ENCODE measurements at places on chromosomes 16 and 17.
A peak's percentile ranks its signal among the peaks of the same experiment; 100 is the strongest.

DNA sequence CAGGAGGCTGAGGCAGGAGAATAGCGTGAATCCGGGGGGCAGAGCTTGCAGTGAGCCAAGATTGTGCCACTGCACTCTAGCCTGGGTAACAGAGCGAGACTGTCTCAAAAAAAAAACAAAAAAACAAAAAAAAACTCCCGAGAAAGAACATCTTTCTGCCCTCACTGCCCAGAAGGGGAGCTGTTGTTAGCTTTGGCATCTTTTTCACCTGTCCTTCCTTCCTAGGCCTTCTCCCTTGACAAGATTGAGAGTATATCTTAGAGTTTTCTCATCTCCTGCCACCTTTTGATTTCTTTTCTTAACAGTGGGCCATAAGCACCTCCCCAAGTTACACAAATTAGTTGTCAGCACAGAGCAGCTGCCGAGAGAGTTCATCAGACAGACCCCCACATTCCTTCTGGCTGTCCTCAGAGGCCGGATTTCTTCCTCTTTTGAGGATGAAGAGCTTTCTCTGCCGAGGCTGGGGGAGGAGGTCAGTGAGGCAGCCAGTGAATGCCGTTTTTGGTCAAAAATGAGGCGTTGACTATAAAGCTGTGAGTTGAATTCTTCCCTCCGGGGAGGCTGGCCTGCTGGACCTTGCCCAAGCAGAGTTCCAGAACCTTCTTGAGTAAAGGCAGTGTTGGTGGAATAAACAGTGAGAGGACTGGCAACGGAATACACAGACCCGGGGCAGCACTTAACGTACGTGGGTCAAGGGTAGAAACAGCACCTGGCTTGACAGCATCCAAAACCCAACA, 127.0 kb downstream of the ABCC6 start:
- DNase-seq = no peak

DNA sequence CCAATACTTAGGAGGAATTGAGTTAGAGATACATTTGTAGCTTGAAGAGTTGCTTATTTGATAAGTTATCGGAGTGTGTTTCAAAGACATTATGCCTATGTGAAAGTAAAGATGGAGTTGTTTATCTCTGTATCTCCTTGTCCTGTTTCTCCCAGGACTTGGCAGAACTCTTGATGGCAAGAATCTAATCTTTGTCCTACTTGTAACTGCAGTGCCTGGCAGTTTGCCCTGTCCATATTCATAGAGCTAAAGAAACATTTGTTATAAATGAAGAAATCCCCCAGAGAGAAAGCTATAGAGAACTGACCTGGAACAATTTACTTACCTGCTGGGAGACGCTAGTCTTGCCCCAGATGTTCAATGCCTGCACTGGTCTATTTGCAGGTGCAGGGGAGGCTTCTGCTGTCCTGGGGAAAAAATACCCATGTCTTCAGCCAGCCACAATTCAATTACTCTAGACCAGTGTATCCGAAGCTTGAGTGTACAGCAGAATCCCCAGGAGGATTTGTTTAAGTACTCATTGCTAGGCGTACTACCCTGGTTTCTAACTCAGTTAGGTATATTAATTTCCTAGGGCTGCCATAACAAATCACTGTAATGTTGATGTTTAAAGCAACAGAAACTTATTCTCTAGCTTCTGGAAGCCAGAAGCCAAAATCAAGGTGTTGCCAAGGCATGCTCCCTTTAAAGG, 410.0 kb upstream of the HSBP1 start:
- DNase-seq = no peak

DNA sequence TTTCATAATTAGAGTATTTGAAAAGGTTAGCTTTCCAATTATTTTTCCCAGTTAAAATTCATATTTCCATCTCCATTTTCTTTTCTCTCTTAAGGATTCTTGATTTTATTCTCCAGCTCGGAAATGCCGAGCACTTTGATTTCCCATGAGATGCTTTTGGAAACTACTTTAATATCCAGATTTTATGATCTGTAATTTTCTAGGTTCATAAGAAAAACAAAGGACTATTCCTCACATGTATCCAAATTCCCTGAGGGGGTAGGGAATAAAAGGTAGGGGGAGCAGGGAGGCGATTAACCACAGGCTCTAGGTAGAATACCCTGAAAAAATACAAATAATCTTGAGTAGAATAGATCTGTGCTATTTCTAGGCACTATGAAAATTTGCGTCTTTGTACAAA, 938 bp downstream of the RNF43 start:
- DNase-seq = no peak

DNA sequence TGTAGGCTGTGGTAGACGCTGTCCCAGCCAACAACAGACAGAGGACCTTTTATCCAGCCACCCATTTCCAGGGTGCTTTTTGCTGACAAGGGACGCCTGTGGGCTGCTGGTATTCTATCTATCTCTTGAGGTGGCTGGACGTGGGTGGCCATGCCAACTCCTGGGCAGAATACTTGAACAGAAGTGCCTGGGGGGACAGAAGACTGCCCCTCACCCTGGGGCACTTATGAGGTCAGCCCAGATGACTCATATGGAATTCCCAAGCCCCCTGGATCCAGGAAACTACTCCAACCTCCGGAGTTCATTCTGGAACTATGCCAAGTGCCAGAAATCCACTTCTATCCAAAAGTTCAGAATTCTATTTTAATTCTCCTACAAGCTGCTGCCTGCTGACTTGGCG, 61.3 kb downstream of the CDRT4 start:
- DNase-seq = no peak

- no peak for DNase-seq
Observed at GRCh38 chr16:52740766-52741165, 193.8 kb upstream of the TOX3 start.

- DNase-seq = no peak
Observed at GRCh38 chr17:5422505-5422904, 2.5 kb downstream of the RPAIN start.

DNA sequence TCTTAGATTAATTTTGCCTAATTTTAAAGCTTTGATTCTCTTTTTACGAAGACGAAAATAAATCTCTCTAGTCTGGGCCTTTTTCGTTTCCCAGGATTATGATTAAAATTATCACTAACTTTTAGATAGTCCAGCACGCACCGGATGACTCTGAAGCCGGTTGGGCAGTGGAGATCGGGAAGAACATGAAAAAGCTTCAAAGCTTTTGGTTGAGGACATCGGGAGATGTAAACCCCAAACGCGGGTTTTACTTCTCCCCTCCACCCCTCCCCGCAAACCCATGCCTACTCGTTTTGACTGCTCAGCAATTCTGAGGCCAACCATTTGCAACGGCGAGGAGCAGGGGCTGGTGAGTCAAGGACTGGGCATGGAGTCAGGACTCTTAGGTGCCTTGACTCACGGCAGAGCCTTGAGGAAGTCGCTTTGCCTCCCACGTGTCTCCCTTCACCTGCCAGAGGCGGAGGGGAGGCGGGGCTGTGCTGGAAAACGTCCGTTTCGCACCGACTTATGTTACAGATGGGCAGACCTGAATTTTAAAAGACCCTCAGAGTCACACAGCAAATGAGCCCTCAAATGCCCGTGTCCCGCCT, 989 bp upstream of the DUSP14 start:
- DNase-seq = peak; percentile 45

GRCh38 chr17:61799812-61800484, 63.4 kb downstream of the BRIP1 start:
- no peak for DNase-seq

- DNase-seq = no peak
Observed at GRCh38 chr17:834136-834535, 52.0 kb downstream of the MRM3 start.

DNA sequence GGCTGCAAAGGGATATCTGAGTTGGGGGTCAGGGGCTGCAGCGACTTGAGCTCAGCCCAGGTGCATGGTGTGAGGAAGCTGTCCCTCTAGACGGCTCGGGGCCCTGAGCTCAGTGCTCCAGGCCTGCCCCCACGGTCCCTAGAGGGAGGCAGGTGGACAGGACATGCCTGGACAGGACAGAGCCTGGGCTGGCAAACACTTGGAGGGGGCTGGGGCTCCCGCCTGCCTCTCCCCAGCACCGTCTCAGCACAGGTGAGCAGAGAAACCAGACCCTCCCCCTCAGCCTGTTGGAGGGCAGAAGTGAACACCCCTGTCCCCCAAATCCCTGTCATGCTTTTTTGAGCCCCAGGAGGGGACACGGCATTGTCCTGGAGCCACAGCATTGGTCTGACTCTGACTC, 11.4 kb upstream of the SLC38A10 start:
- no peak for DNase-seq

GRCh38 chr17:1229349-1229899, 40.8 kb upstream of the BHLHA9 start:
- DNase-seq = peak; percentile 15

- DNase-seq = no peak
Observed at GRCh38 chr16:67464565-67464964, 16.4 kb downstream of the ATP6V0D1 start.

- no peak for DNase-seq
Observed at GRCh38 chr16:80034948-80035663, 434.6 kb upstream of the MAF start.

All from activated CD4-positive, alpha-beta T cell treated with anti-CD3 and anti-CD28 coated beads, Interleukin-2, Interleukin-4, amounts not matched to agents 100 ng/mL and 50 ng/mL, durations not matched to agents 16 hours and 8 hours (primary cell).